ENCODE measurements at places on chromosomes 11 and 22. TPM values are rescaled to one million over a fixed set of nuclear protein-coding genes. Genes with fewer than 3 reads are reported as not detected.
A peak's percentile ranks its signal among the peaks of the same experiment; 100 is the strongest.

DNA sequence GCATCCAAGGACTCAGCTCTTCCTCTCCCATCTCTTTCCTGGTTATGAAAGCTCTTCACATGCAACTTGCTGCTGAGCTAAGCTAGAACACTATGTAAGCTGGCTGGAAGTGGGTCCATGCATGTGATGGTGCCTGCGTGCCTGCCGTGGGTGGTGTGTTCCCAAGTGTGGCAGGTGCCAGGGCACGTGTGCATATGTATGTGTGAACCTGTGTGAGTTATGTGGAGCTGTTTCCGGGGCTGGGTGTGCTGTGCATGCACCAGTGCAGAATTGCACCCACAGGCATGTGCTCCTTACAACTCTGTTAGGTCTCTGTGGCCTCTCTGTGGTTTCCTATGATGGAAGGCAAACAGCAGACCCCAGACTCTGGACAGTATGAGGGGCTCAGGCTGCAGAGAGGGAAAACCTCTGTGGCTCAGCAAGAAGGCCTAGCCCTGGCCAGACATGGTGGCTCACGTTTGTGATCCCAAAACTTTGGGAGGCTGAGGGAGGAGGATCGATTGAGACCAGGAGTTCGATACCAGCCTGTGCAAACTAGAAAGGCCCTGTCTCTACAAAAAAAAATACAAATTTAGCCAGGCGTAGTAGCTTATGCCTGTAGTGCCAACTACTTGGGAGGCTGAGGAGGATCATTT, 4.1 kb upstream of the P2RY6 start:
- H3K4me1 ChIP-seq: no peaks in the 10 kb centered on the region
- H3K27ac ChIP-seq: no peak overlapping the region
- no peak for DNase-seq
- no peaks in the 10 kb centered on the region for H3K36me3 ChIP-seq
- no peak overlapping the region for H3K4me3 ChIP-seq

The KCNJ11 gene
- not detected for total RNA-seq

DNA sequence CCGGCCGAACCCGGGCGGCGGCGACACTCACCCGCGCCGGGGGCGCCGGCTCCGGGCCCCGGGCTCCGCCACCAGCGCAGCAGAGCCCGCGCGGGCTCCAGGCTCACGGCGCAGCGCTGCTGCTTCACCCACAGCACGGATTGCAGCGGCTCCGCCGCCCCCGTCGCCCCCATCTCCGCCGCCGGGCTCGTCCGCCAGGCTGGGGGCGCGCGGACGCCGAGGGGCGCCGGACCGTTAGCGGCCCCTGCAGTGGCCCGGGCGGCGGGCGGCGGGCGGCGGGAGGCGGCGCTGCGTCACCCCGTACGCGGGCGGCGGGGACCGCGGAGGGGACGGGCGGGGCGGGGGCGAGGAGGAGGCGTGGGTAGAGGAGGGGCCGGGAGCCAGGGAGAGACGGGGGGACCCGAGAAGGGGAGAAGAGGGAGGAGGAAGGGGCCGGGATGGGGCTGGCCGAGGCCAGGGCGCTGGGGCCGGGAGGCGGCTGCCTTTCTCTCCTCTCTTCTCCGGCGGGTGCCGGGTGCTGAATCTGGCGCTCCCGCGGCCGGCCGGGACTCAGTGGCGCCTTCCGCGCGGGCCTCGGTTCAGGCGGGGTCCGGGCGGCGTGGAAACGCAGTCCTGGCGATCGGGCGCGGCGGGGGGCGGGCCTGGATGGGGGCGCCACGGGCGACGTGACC, at the start of gene CERK:
TSS of gene CERK (minus strand) at position 277 of the 671 bp plus-strand sequence. CDS start at position 173, 104 bp downstream.
- H3K36me3 ChIP-seq: peaks cover 17% of the 10 kb centered on the region
- H3K4me1 ChIP-seq: peaks cover 21% of the 10 kb centered on the region
- H3K27ac ChIP-seq: peak within 1 kb of the TSS; percentile 68
- no peaks in the 10 kb centered on the region for H3K27me3 ChIP-seq

DNA sequence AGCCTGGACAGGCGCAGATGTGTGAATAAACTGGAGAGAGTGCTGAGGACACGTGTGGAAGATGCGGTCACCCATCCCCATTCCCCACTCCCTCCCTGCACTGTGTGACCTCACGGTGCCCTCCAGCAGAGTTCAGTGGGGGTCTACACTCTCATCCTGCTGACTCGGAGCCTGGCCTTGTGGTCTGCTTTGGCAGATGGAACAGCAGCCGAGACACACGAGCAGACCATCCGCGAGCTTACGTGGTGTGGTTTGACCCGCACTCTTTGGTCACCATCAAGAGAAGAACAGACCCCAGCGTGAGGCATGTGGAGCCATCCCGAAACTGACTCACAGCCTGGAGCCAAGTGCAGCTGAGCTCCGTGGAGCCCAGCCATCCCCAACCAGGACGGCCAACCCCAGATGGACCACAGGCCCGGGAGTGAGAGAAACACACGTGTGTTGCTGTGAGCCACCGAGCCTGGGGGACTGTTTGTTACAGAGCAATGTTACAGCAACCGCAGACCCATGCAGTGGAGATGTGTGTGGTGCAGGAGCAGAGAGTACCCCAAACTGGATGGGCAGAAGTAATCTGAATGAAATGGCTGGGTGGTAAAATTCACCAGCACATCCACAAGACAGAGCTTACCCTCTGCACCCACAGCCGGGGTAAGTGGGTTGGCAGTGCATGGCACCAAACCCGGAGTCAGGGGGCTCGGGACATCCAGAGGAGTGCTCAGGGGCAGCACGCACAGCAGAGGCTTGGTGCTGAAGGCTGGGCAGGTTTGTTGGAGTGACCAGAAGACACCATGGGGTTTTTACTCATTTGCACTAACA, 90.7 kb downstream of the RTL6 start:
- no peak overlapping the region for H3K4me3 ChIP-seq
- H3K27ac ChIP-seq: no peak overlapping the region
- H3K27me3 ChIP-seq: no peaks in the 10 kb centered on the region
- DNase-seq: no peak

DNA sequence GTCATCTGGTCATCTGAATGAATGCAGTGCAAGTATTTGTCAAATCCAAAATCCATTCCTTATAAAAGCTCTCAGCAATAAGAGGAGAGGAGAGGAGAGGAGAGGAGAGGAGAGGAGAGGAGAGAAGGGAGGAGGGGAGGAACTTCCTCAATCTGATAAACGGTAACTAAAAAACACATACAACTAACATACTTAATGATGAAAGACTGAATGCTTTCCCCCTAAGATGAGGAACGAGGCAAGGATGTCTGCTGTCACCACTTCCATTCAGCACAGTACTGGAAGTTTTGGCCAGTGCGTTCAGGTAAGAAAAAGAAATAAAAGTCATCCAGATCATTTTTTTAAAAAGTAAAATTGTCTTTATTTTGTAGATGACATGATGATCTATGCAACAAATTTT, 80.4 kb downstream of the CD82 start:
- peaks cover 10% of the 10 kb centered on the region for H3K27me3 ChIP-seq
- DNase-seq: no peak
- no peak overlapping the region for H3K27ac ChIP-seq

DNA sequence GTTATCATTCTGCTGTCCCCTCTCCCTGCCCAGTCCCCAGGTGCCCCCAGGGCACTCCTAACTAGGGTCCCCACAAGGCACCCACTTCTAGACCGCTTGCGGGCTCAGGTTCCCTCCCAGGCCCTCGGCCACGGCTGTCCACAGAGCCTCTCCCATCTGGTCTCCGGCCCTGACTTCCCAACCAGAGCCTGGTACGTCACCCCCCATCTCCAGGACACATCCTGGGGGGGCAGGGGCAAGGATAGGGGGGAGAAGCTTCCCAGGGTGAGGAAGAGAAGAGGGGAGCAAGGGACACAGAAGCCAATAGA, 457 bp downstream of the SSTR3 start:
- H3K36me3 ChIP-seq: no peaks in the 10 kb centered on the region
- no peak overlapping the region for H3K4me3 ChIP-seq
- H3K27me3 ChIP-seq: peaks cover 12% of the 10 kb centered on the region
- no peaks in the 10 kb centered on the region for H3K4me1 ChIP-seq
- no peak overlapping the region for H3K27ac ChIP-seq

GRCh38 chr11:118115048-118115447, 28.3 kb upstream of the SMIM35 start:
- H3K27me3 ChIP-seq: no peaks in the 10 kb centered on the region
- H3K4me3 ChIP-seq: no peak overlapping the region
- no peak overlapping the region for H3K27ac ChIP-seq
- H3K4me1 ChIP-seq: no peaks in the 10 kb centered on the region
- no peaks in the 10 kb centered on the region for H3K36me3 ChIP-seq
- no peak for DNase-seq

GRCh38 chr11:61918938-61919704, 1.8 kb upstream of the RAB3IL1 start:
- H3K36me3 ChIP-seq: peaks cover 3% of the 10 kb centered on the region
- no peak overlapping the region for H3K4me3 ChIP-seq
- DNase-seq: peak; percentile 48
- peaks cover 50% of the 10 kb centered on the region for H3K4me1 ChIP-seq
- H3K27me3 ChIP-seq: no peaks in the 10 kb centered on the region
- no peak overlapping the region for H3K27ac ChIP-seq

- no peaks in the 10 kb centered on the region for H3K27me3 ChIP-seq
- H3K4me1 ChIP-seq: peaks cover 23% of the 10 kb centered on the region
- no peaks in the 10 kb centered on the region for H3K36me3 ChIP-seq
Measured at GRCh38 chr22:26674211-26675190, 17.1 kb downstream of the MIAT start.

DNA sequence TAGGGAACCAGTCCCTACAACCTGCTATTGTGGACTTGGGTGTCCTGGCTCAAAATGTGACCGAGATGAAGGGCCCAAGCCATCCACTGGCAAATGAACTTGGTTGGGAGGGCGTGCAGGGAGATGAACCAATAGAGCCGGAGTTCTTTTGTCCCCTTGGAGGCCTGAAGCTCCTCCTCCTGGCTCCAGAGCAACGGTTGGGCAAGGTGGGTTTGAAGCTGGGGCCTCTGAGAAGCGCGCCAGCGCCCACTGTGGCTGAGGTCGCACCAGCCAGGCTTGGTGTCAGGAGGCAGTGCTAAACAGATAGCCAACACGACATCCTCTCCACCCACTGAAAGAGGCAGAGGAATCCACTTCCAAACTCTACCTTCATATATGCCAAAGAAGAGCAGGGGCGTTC, 36.0 kb upstream of the PACSIN2 start:
- no peak overlapping the region for H3K4me3 ChIP-seq
- no peaks in the 10 kb centered on the region for H3K27me3 ChIP-seq
- DNase-seq: no peak

The KRTAP5-8 gene
- not detected for total RNA-seq

The LARGE2 gene
- total RNA-seq: not detected

The TSSK2 gene
- not detected for total RNA-seq

The FRMD8 gene
- 125 TPM for total RNA-seq

DNA sequence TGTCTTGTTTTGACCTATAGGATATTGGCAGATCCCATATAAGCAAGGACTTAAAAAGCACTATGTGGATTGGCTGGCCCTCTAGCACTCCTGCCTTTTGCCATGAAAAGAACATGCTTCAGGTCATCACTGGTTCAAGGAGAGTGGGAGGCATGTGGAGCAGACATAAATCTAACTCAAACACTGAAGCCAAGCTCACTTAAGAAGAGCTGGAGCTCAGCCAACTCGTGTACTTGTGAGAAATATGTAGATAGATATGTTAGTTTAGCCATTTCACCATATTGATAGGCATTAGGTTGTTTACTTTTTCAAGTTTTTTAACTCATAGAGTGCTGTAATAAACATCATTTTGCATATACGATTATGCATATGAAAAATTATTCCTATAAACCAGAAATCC, 19.9 kb upstream of the BBOX1 start:
- H3K36me3 ChIP-seq: no peaks in the 10 kb centered on the region
- no peak overlapping the region for H3K27ac ChIP-seq
- H3K4me3 ChIP-seq: no peak overlapping the region

The PRSS23 gene
- 71.6 TPM for total RNA-seq

DNA sequence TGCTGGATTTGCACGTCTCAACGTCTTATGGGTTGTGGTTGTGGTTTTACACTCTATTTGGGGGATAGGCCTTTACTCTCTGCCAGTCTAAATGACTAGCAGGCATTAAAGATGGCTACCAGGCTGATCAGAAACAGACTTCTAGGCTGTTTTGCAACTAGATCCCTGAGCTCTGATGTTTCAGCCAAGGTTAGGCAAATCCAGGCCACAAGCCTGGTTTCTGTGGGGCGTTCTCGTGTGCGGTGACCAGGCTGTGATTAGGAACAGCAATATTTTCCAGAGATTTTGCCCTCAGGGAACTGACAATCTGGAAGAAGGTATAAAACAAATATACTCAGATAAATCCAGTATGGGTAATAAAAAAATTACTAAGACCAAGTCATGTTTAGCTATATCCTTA, 502.4 kb downstream of the INSC start:
- no peaks in the 10 kb centered on the region for H3K36me3 ChIP-seq
- no peak overlapping the region for H3K4me3 ChIP-seq
- peaks cover 4% of the 10 kb centered on the region for H3K4me1 ChIP-seq
- no peak overlapping the region for H3K27ac ChIP-seq
- no peak for DNase-seq

The GPR83 gene
- total RNA-seq: not detected

- no peaks in the 10 kb centered on the region for H3K36me3 ChIP-seq
- H3K4me3 ChIP-seq: no peak overlapping the region
- no peaks in the 10 kb centered on the region for H3K27me3 ChIP-seq
- no peak for DNase-seq
Measured at GRCh38 chr11:64148917-64149617, 16.8 kb downstream of the MACROD1 start.

DNA sequence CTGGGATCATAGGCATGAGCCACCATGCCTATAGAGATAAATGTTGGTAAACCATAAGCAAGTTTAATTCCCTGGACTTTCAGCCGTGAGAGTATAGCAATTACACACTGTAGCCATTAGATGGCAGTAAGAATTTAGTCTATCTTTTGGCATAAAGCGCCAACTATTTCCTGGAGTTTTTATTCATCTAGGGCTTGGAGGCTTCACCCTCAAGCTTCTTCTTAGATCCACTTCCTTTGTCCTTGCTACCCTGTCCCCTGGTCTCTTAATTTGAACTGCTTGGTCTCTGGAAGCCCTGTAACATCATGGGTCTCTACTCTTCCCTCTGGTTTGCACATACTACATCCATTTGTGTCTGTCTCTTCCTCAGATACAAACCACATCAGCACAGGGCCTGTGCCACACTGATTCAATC, 38.2 kb downstream of the OR10A6 start:
- no peaks in the 10 kb centered on the region for H3K36me3 ChIP-seq
- peak overlapping the region; percentile 81 for H3K27ac ChIP-seq
- no peak overlapping the region for H3K4me3 ChIP-seq
- DNase-seq: no peak
- no peaks in the 10 kb centered on the region for H3K27me3 ChIP-seq

The OR51B5 gene
- total RNA-seq: not detected

DNA sequence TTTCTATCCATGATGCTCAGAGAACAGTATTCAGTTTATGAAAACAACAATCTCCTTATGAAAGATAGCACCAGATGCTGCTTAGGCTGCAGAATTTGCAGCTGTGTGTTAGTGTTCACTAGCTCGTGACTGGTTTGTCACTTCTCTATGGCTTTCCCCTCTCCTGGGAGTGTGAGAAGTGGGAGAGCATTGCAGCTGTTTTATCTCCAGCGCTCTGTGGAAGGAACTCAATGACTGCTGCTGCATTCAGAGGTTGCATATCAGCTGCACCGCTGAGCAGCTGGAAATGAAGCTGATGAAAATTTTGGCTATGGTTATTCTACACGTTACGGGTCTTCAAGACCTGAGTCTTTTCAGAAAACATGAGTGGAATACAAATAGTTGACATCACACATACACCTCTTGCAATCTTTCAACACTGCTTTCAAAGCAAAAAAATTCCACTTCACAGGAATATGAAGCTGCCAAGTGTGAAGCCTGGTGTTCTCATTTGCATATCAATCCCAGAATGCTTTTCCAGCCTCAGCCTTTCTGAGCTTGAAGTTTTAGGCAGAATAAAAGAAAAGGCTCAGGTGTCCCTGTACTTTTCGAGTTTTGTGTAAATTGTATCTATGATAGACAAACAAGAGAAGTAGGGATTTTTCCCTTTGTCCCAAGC, 149.3 kb upstream of the DDI1 start:
- H3K36me3 ChIP-seq: no peaks in the 10 kb centered on the region
- no peak for DNase-seq
- H3K27me3 ChIP-seq: no peaks in the 10 kb centered on the region

The MS4A7 gene
- total RNA-seq: not detected

The PICALM gene
- total RNA-seq: 105 TPM

The SCN2B gene
- not detected for total RNA-seq

All from SJSA1 (cell line).